ENCODE measurements at places on chromosomes 12 and 14. TPM values are rescaled to one million over a fixed set of nuclear protein-coding genes. Genes with fewer than 3 reads are reported as not detected.

The DEPDC4 gene
- 1.00 TPM for total RNA-seq

GRCh38 chr12:42960087-42960527 lies 370.6 kb upstream of the PRICKLE1 start:
- DNase-seq, result no peak

DNA sequence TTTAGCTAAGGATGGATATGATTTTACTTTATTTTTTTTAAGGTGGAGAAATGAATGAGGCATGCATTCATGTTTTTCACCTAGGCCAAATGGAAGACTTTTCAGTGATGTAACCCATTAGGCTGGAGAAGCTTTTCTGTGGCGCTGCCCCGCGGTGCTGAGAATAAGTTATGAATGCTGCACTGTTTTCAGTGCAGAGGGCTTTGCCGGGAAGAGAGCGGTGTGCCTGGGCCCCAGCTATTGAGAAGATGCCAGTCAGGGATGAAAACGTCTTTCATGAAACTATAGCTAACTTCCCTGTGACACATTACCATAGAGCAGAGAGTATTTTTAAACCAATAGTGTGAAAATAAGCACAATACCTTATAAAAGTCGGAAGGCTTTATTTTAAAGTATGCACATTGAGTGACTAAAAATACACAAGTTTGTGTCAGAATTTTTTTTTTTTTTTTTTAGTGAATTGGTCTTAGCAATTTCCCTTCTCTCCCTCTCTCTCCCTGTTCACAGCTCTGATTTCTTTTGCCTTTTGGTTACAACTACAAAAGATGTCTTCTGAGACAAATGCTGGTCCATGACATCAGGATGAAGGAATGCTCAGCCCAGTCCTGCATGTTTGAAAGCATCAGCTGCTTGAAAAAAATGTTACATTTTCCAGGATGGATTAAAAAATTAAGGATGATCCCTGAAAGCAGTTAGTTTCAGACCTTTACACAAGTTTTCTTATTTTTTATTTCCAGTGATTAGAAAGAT lies 48.3 kb downstream of the NPAS3 start:
- DNase-seq, result no peak

DNA sequence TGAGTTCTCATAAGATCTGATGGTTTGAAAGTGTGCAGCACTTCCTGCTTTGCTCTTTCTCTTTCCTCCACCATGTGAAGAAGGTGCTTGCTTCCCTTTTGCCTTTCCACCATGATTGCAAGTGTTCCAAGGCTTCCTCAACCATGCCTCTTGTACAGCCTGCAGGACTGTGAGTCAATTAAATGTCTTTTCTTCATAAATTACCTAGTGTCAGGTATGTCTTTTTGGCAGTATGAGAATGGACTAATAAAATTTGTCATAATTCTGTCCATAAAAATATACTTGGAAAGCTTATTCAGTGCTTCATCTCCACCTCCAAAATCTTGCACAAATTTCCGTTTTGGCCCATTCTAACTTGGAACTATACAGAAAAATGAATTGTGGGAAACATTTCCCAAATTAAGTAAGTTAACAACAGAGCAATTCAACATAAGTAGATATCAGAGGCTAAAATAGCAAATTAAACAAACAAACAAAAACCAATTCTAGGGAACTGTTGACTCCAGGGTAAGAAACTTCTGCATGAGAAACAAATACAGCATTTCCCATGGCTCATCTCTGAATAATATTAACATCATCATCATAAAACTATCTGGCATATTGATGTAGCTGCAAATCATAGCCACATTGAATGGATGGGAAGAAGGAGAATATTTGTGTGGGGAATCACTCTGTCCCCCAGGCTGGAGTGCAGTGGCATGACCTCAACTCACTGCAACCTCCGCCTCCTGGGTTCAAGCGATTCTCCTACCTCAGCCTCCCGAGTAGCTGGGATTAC lies 459.5 kb upstream of the FAR2 start:
- DNase-seq, result no peak

DNA sequence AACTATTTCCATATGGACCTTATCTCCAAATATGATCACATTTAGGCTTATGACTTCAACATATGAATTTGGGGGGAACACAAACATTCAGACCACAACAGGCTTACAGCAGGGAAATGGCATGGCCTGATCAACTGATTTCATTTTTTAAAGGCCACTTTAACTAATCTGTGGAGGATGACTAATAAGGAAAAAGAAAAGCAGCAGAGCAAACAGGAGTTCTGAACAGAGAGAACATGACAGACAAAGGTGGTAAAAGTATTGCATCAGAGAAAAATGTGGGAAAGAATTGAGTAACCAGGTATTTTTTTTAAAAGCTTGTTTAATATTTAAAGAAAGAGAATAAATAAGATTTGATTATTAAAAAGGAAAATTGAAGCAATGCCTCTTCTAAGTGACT lies 366.1 kb upstream of the TMPO start:
- DNase-seq, result no peak

- DNase-seq, result no peak
These were observed 44.3 kb downstream of the TEAD4 start for GRCh38 chr12:3003357-3003992.

DNA sequence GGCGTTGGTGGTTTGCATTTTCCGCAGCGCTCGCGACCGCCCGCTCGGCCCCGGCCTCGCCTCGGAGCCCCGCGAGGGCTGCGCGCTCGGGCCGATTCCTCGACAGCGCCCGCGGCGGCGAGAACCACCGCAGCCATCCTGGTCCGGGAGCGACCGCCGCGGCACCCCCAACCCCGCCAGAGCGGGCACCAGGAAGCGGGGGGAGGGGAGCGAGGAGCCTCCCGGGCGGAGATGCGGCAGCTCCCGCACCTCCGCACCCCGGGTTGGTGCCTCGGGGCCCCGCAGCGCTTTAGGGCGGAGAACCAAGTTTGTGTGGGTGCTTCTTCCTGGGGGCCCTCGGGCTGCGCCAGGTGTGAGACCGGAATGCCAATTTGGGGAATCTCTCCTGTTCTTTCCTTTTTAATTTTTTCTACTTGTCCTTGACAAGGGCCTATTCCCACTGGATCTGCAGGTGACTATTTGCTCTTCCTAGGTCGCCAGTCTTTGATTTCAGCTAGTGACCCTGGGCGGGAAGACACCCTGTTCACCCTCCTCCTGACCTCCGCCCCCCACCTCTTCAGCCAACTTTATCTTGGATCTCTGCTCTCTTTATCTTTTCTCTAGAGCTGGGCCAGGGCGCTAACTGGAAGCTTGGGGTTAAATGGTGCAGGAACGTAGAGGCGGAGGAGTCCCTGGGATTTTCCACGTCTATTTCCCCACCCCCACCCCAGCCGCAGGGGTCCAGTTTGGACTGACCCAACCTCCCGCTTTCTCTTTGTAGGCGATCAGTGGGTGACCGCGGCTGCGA lies at the start of gene SOCS2:
Gene SOCS2 (plus strand): TSS at position 751 of the 787 bp plus-strand sequence. CDS start 223 bp downstream, outside the sequence.
- peak; percentile 58 for DNase-seq
